Stimulated activated CD4-positive, alpha-beta T cell treated with anti-CD3 and anti-CD28 coated beads, Interleukin-2, amount 100 ng/mL, for 48 hours (primary cell): ENCODE measurements at places on chromosomes 6 and 20.

DNA sequence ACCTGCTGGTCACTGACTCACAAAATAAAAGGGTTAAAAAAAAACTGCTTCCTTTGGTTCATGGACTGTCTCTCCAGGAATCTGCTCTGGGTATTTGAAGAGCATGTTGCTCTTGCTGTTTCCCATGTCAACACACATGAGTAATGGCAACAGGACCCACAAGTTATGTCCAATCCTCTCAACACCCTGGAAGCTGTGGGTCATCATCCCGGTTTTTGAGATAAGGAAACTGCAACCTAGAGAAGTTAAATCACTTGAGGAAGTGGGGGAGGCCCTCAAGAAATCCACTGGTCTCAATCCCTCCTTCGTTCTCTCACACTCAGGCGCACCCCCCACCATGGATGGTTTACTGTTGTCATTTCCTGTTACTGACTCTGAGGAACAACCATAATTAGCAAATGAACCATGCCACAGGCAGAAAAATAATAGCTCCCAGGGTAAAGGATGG, 12.4 kb downstream of the MAP1LC3A start:
- DNase-seq, result no peak

DNA sequence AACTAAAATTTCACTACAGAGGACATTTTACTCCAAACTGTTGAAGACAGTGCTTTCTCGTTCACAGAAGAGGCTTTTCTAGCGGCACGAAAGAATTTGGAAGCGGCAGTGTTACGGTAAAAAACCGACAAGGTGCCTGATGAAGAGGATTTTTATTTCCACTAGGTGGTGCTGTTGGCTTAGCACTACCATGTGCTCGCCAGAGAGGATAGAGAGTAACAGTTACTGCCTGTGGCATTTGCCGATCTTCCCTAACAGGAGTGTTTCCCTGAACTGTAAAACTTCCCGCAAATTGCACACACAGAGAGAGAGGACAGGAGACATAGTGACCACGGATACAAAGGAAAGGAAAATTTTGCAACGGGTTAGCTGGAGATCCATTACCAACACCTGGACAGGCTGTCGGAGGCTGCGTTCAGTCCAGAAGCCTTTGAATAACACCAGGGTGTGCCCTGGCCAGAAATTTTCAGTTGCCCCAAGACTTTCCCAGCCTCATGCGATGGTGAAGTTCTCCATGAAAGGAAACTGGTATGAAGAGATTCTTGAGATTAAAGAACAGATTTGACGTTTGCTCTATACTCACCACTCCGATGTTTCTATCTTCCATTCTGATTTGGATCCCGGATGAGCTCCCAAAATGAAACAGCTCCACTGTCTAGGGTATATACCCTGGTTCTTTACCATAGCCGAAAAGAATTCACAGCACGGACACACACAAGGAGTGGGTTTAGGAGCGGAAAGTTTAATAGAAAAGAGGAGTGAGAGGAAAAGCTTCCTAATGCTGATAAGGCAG, 48.1 kb downstream of the HLA-DPB1 start:
- peak; percentile 14 for DNase-seq

GRCh38 chr20:22546344-22546743, 38.0 kb downstream of the FOXA2 start:
- no peak for DNase-seq

GRCh38 chr6:100465701-100466409, 1.1 kb upstream of the SIM1 start:
- no peak for DNase-seq

DNA sequence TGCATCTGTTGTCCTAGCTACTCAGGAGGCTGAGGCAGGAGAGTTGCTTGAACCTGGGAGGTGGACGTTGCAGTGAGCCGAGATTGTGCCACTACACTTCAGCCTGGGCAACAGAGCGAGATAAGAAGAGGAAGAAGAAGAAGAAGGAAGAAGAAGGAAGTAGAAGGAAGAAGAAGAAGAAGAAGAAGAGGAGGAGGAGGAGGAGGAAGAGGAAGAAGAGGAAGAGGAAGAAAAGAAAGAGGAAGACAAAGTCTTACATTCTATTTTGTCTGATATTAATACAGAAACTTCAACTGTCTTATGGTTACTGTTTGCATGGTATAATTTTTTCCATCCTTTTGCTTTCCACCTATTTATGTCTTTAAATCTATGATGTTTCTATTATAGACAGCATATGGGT, 7.2 kb upstream of the NELFCD start:
- no peak for DNase-seq

GRCh38 chr6:2725999-2726567, 24.6 kb downstream of the MYLK4 start:
- no peak for DNase-seq

GRCh38 chr6:13234130-13234529, 94.2 kb downstream of the TBC1D7 start:
- DNase-seq, result no peak

GRCh38 chr20:57922083-57922482, 212.3 kb upstream of the PMEPA1 start:
- DNase-seq, result no peak

GRCh38 chr20:16308754-16309153, 264.5 kb downstream of the KIF16B start:
- DNase-seq, result no peak

DNA sequence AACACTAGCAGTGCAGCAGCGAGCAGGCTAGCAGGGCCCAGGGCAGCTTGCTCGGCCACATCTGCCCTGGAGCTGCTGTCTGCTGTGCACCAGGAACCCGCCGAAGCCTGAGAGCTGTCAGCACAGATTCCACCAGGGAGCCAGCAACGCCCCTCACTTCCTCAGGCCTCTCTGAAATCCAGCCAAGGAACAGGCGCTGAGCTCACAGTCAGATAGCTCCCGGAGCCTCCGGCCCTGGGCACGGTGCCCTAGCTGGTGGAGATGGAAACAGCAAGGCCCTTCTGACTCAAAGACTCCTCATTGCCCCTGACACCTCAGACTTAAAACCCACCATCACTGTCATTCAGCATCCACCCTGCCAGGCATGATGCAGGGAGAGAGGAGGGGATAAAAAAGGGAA, 839.4 kb downstream of the MAFB start:
- DNase-seq, result no peak

DNA sequence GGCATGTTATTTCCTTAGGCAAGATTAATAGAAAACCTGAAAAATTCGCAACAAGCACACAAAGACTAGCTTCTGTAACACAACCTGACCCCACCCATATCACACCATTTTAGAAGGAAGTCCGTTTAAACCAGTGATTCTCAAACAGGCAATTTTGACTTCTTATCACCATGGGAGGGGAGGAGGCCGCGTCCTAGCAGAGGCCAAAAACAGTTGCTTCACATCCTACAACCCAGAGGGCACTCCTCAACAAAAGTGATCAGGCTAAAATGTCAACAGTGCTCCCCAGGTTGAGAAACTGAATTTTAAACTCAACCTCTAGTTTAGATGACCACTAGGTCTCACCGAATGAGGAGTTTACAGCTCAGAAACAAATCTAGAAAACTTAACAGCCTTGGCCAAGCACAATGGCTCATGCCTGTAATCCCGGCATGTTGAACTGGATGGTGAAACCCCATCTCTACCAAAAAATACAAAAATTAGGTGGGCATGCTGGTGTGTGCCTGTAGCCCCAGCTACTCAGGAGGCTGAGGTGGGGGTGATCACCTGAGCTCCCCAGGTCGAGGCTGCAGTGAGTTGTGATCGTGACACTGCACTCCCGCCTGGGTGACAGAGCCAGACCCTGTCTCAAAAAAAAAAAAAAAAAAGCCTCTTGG, 3.4 kb downstream of the SNX5 start:
- no peak for DNase-seq

DNA sequence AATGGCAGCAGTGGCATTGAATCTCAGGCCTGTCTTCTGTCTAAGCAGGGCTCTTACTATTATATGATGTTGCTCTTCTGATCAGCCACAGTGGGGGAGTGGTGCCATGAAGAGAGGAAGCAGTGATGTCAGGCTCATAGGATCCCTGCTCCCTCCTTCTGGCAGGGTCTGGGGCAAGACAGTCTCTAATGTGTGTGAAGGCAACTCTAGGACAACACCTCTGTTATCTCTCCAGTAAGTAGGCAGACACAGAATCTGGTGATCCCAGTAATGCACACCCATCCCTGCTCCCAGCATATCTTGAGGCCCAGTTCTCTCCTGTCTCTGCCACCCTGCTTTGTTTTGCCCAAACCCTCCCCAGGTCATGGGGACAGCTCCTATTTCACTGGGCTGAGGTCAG, 8.8 kb downstream of the C20orf202 start:
- no peak for DNase-seq

DNA sequence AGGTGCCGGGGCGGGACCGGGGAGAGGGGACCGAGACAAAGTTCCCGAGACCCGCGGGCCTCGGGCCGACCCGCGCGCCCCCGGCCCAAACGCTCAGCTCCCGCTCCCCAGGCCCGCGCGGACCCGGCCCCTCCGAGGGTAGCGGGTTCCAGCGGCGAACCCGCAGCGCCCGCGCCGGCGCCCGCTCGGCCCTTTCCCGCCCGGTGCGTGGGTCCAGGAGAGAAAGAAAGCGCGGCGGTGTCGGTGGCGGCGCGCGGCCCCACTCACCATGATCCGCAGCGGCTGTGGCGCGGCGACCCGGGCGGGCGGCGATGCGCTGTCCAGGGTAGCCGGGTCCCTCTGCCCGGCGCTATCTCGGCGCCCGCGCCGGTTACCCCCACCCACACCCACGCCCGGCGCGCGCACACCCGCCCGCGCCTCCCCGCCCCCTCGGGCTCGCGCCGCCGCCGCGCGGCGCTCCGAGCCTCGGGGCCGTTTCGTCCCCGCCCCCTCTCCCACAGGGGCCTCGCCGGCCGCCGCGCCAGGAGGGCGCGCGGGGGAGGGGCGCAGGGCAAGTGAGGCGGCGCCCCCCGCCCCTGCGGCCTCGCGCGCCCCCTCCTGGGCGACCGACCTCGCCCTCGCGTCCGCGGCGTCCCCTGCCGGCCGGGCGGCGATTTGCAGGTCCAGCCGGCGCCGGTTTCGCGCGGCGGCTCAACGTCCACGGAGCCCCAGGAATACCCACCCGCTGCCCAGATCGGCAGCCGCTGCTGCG, at the start of gene ELOVL2:
TSS of gene ELOVL2 (minus strand) at position 345 of the 751 bp plus-strand sequence. CDS start at position 270, 75 bp downstream.
- peak; percentile 27 for DNase-seq

- DNase-seq, result no peak
Measured at GRCh38 chr6:169862892-169863525, 111.6 kb downstream of the ERMARD start.

DNA sequence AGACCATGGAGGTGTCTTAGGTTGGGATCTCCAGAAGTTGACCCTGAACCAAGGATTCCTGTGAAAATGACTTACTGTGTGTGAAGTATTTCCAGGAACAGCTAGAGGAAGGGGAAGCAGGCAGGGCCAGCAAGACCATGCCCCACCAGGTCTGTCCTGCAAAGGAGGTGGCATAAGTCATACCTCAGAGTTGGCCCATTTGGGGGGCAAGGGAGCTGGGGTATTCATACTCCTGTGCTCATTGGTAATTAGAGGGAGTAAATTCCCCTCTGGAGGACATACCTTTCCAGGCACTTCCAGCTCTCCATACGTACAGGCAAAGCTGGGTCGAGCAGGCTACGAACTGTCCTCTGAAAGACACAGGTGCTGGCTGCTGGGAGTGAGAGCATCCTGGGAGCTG, 72.4 kb downstream of the STK35 start:
- DNase-seq, result no peak

DNA sequence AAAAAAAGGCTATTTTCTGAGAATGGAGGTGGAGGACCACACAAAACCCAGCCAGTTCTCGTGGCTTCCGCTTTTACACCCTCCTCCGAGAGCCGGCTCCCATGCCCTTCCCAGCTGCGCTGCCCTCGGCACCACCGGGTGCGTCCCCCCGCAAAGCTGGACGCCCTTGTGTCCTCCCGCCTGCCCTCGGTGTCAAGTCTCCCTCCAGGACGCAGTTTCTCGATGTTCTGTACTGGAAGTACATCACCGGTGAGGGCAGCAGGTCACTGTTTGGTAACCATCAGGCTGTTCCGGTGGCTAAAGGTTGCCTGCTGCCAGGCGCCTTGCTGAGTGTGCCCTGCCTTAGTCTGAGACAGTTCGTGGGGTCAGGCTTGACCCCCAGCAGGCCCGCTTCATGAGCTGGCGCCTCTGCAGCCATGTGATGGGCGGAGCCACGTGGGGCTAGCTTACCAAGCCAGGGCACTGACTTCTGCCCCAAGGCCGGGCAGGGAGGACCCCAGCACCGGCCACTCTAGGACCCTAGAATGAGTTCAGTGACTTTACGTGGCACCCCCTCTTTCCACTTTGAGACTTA, 34.6 kb downstream of the RREB1 start:
- DNase-seq, result no peak

GRCh38 chr6:125346926-125347563, 45.3 kb upstream of the HDDC2 start:
- no peak for DNase-seq

GRCh38 chr6:117270055-117270842, 4.9 kb downstream of the VGLL2 start:
- DNase-seq, result no peak

DNA sequence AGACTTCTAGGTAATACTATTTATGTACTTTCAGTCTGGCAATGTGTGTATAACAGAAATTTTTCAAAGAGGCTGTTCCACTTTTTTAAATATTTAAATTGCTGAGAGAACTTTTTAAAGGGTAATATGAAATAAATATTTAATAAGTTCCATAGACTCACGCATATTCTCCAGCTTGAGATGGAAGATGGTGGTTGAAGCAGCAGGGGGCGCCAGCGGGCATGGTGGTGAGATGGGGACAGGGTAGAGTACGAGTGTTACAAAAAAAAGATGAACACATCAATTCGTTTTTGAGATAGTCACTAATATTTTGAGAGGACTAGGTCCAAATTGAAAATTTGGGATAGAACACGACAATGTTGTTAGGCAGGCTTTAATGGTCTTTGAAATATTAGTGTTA, 68.4 kb downstream of the RSPO3 start:
- peak; percentile 70 for DNase-seq

DNA sequence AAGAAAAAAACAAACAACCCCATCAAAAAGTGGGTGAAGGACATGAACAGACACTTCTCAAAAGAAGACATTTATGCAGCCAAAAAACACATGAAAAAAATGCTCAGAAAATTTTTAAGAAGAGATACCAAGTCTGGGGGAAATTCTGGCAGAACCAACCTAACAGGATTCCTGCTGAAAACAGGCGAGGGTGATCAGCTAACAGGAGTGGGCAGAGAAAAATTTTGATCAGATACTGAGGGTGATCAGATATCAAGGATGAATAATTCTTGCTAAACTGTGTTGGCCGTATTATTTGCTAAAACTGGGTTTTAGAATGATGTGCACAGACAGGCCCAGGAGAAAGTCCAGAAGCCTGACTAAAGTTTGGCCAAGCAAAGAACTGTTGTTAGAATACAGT, 557.3 kb downstream of the CD109 start:
- DNase-seq, result no peak

DNA sequence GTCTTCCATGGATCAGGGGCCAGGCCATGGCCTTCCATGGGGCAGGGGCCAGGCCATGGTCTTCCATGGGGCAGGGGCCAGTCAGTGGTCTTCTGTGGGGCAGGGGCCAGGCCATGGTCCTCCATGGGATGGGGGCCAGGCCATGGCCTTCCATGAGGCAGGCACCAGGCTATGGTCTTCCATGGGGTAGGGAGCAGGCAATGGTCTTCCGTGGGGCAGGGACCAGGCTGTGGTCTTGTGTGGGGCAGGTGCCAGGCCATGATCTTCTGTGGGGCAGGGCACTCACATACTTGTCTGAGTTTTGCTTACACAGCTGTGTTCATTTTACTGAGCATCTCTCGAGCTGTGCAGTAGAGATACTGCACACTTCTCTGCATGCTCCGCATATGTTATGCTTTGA, 57.3 kb upstream of the THBS2 start:
- no peak for DNase-seq
